Small intestine (tissue), 16 donors: ENCODE measurements at places on chromosomes 7 and 10. TPM values are rescaled to one million over a fixed set of nuclear protein-coding genes. Genes with fewer than 3 reads are reported as not detected.
A peak's percentile ranks its signal among the peaks of the same experiment; 100 is the strongest.

DNA sequence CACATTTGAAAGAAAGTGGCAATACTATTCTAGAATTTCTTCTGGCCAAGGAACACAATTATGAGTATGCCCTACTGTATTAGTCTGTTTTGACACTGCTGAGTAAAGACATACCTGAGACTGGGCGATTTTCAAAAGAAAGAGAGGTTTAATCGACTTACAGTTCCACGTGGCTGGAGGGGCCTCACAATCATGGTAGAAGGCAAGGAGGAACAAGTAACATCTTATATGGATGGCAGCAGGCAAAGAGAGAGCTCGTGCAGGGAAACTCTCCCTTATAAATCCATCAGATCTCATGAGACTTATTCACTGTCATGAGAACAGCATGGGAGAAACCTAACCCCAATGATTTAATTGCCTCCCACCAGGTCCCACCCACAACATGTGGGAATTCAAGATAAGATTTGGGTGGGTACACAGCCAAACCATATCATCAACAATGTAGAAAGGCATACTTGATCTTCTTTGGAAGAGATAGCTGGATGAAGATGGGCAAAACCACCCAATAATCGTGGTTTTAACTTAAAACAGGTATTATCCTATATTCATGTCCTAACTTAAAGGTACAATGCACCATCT lies 113.9 kb downstream of the ETV1 start:
- no peak overlapping the region for H3K27ac ChIP-seq
- H3K4me1 ChIP-seq: no peaks in the 10 kb centered on the region
- no peak overlapping the region for H3K4me3 ChIP-seq
- H3K27me3 ChIP-seq: no peaks in the 10 kb centered on the region

DNA sequence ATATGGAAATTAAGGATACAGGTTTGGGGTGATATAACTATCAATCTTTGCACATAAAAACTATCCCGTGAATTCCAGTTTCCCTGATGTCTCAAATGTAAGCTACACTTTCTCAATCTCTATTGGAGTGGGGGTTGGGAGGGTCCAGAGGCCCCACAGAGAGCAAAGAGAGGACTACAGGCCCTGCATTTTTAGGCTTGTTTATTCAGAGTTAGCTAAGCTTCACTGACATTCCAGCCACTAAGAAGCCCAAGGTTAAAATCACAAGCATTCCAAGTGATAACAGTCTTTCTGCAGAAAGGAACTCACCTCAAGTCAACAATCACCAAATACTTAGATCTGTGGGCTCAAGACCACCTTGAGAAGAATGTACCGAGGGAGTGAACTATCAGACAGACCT lies 31.6 kb upstream of the LAMB1 start:
- no peak overlapping the region for H3K27ac ChIP-seq
- no peaks in the 10 kb centered on the region for H3K36me3 ChIP-seq
- DNase-seq: no peak
- H3K4me1 ChIP-seq: no peaks in the 10 kb centered on the region

DNA sequence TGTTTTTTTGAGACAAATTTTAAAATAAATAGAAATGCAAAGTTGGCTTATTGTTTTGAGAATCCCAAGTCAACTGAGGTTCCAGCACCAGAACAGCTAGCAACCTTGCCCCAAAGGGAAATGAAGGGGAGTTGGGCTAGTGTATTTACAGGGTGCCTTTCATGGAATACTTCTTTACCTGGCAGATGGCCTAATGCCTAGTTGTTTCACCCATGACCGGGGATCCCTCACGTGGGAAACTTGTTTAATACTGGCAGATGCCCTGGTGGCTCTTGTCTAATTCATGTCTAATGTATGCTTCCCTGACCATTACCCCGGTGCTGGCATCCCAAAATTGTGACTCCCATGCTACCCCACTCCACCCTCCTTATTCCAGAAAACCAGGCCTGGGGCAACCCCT lies 861.1 kb upstream of the ZWINT start:
- no peaks in the 10 kb centered on the region for H3K27me3 ChIP-seq
- H3K27ac ChIP-seq: no peak overlapping the region
- H3K4me1 ChIP-seq: no peaks in the 10 kb centered on the region

GRCh38 chr7:45161842-45162241 lies 4.3 kb downstream of the RAMP3 start:
- peaks cover 3% of the 10 kb centered on the region for H3K27me3 ChIP-seq
- no peak overlapping the region for H3K4me3 ChIP-seq
- no peak overlapping the region for H3K27ac ChIP-seq

DNA sequence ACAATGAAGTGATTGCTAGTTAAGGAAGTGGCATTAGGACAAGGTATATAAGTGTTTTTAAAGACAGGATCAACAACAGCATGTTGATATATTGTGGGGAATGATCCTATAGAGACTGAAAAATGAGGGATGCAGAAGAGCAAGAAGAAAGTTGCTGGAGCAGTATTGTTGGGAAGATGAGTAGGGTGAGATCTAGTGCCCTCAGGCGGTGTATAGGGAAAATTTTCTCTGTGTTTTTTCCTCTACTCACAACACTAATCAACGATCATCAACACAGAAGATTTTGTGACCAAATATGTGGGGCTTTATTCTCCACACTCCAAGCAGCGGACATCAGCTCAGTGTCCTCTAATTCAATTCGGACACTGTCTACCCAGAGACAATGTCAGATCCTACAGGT lies 9.6 kb upstream of the PTTG1IP2 start:
- no peak for DNase-seq
- H3K27me3 ChIP-seq: no peaks in the 10 kb centered on the region
- no peak overlapping the region for H3K27ac ChIP-seq
- no peaks in the 10 kb centered on the region for H3K4me1 ChIP-seq
- no peak overlapping the region for H3K4me3 ChIP-seq
- no peaks in the 10 kb centered on the region for H3K36me3 ChIP-seq

DNA sequence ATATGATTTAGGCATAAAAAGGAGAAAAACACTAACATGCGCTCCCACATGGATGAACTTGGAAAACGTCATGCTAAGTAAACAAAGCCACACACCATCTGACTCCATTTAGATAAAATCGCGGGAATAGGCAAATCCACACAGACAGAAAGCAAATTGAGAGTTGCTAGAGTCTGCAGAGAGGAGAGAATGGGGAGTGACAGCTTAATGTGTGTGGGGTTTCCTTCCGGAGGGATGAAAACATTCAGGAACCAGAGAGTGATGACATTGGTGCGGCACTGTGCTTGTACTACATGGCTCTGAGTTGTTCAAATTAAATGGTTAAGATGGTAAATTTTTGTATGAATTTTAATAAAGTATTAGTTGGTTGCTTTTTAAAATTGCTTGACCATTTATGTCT lies 482.9 kb upstream of the AKR1E2 start:
- no peaks in the 10 kb centered on the region for H3K27me3 ChIP-seq
- H3K4me3 ChIP-seq: no peak overlapping the region
- no peaks in the 10 kb centered on the region for H3K36me3 ChIP-seq
- DNase-seq: no peak
- no peaks in the 10 kb centered on the region for H3K4me1 ChIP-seq

DNA sequence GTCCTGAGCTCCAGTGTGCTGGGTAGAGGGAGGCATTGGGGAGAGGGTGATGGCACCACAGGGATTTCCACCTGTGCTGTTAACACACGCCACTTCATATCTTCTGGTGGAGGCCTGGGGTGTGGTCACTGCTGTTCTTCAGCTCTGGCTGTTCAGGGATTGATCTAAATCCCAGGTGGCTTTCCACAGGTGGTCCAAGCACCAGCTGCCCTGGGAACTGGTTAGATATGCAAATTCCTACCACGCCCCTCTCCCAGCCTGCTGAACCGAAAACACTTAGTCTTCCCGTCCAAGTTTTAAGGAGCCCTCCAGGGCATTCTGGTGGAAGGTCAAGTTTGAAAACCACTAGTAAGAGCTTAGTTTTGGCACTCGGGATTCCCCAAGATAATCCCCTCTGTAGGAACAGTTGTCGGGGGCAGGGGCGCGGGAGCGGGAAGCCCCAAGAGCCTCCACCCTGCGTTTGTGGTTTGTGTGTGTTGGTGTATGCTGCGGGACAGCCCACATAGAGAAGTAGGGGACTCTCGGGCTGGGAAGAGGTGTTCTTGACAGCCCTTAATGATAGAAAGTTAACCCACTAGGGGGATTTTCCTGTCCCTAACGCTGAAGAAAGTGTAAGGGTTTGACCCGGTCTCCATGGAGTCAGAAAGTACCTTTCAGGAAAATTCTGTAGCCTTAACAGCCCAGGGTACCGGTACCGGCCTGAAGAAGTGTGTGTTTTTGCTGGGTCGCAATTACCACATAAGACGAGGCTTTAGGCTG lies 5.1 kb downstream of the DEPP1 start:
- DNase-seq: peak; percentile 42
- H3K36me3 ChIP-seq: peaks cover 5% of the 10 kb centered on the region
- H3K4me3 ChIP-seq: no peak overlapping the region
- no peaks in the 10 kb centered on the region for H3K4me1 ChIP-seq
- H3K27ac ChIP-seq: no peak overlapping the region
- no peaks in the 10 kb centered on the region for H3K27me3 ChIP-seq

- peaks cover 4% of the 10 kb centered on the region for H3K4me1 ChIP-seq
- H3K4me3 ChIP-seq: no peak overlapping the region
- no peak for DNase-seq
- no peak overlapping the region for H3K27ac ChIP-seq
- no peaks in the 10 kb centered on the region for H3K27me3 ChIP-seq
These were observed 150.3 kb downstream of the RNF216 start for GRCh38 chr7:5631152-5631551.

DNA sequence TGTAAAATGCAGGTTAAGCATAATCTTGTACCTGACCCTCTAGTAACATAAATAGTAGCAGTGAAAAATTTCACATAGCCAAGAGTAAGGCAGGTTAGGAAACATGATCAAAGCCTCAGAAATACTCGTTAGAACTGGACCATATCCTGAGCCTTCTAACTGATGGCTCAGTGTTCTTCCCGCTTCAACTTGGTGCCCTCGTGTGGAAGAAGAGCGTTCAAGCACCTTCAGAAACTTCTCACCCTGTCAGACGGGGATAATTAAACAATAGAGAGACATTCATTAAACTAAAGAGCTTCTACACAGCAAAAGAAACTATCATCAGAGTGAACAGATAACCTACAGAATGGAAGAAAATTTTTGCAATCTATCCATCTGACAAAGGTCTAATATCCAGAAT lies 124.5 kb downstream of the MYOF start:
- H3K27me3 ChIP-seq: no peaks in the 10 kb centered on the region
- no peaks in the 10 kb centered on the region for H3K4me1 ChIP-seq
- peaks cover 22% of the 10 kb centered on the region for H3K36me3 ChIP-seq

- H3K27me3 ChIP-seq: no peaks in the 10 kb centered on the region
- no peak overlapping the region for H3K4me3 ChIP-seq
- H3K4me1 ChIP-seq: no peaks in the 10 kb centered on the region
- no peaks in the 10 kb centered on the region for H3K36me3 ChIP-seq
These were observed 169.8 kb downstream of the SGMS1 start for GRCh38 chr10:50453940-50454339.

DNA sequence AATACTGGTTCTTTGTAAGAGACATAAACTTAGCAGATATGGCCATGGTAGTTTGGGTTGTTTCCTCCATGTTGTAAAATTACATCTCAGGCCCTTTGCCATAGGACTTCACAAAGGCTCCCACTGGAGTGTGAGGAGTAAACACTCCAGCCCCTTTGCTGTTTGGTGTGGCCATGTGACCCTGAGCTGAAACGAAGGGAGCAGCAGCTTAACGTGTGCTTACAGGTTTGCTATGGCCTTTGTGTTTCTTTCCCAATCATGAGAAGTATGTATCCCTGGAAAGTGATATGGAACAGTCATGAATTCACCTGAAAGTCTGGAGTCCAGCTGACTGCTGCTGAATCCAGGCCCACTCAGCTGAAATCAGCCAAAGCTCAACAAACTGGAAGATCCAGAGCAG lies 23.8 kb upstream of the SFTPA1 start:
- DNase-seq: no peak
- H3K27ac ChIP-seq: no peak overlapping the region
- H3K36me3 ChIP-seq: no peaks in the 10 kb centered on the region
- H3K27me3 ChIP-seq: peaks cover 5% of the 10 kb centered on the region

DNA sequence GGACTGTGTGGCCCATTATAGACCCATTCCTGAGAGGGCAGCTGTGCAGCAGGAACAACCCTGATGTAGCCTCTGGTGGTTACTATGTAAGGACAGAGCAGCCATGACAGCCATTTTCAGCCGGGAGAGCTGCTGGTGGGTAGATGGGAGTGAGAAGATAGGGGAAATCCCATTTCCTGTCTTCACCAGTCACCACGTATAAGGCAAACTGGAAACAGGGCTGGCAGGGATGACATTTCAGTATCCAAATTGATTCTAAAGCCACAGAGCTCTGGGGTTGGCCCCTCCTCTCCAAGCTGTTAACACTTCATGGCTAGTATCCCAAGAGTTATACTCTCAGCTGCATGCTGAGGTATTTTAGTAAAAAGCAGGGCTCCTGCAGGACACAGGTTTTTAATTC lies 15.2 kb upstream of the FZD1 start:
- no peaks in the 10 kb centered on the region for H3K27me3 ChIP-seq
- no peak overlapping the region for H3K4me3 ChIP-seq

GRCh38 chr7:20299145-20299544 lies 31.6 kb upstream of the ITGB8 start:
- H3K4me1 ChIP-seq: no peaks in the 10 kb centered on the region
- H3K4me3 ChIP-seq: no peak overlapping the region
- no peaks in the 10 kb centered on the region for H3K36me3 ChIP-seq
- H3K27ac ChIP-seq: no peak overlapping the region

GRCh38 chr10:53846809-53847208 lies 954.2 kb downstream of the PCDH15 start:
- no peak overlapping the region for H3K27ac ChIP-seq
- no peaks in the 10 kb centered on the region for H3K4me1 ChIP-seq
- no peak overlapping the region for H3K4me3 ChIP-seq
- H3K36me3 ChIP-seq: no peaks in the 10 kb centered on the region

GRCh38 chr10:95445223-95445836 lies 115.8 kb downstream of the SORBS1 start:
- no peak overlapping the region for H3K4me3 ChIP-seq
- H3K27ac ChIP-seq: no peak overlapping the region
- H3K4me1 ChIP-seq: peaks cover 4% of the 10 kb centered on the region
- no peaks in the 10 kb centered on the region for H3K27me3 ChIP-seq
- H3K36me3 ChIP-seq: no peaks in the 10 kb centered on the region

DNA sequence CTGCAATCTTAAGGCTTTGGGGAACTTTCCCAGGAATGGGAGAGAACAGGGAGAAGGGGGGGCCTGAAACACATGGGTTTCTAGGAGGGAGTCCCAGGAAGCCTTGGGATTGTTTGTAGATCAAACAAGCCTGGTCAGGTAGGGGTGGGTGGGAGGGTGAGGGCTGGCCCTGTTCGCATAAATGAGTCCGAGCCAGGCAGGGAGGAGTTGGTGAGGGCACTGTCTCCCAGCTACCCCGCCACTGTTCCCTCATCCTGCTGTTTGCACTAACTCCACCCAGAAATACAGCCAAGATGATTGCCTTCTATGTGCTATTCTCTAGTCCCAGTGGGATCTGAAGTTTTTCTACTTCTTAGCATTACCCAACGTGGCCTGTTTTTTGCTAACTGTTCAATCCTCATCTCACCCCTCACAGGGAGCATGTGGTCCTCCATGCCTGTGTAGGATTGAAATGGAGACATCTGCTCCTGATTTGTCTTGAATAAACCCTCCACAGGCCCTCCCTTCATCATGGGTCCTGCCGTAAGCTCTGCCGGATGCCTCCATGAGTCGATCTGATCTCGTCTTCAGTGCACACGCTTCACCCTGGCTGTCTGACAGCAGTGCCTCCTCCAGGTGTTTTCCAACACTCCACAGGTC lies 257.0 kb downstream of the COBL start:
- no peaks in the 10 kb centered on the region for H3K27me3 ChIP-seq
- no peak overlapping the region for H3K27ac ChIP-seq
- H3K4me1 ChIP-seq: no peaks in the 10 kb centered on the region

The PIP gene
- polyA plus RNA-seq: not detected

The CNNM1 gene
- polyA plus RNA-seq: not detected

The NXPH1 gene
- not detected for polyA plus RNA-seq

The RASA4B gene
- polyA plus RNA-seq: 14.2 TPM

The OPN1SW gene
- 0.13 TPM for polyA plus RNA-seq

The CYP2C18 gene
- polyA plus RNA-seq: 78.6 TPM

The TMEM229A gene
- 14.0 TPM for polyA plus RNA-seq

The GSAP gene
- polyA plus RNA-seq: 6.0 TPM

The HOGA1 gene
- 0.45 TPM for polyA plus RNA-seq

The KIAA1549 gene
- 2.1 TPM for polyA plus RNA-seq
